ENCODE measurements at places on chromosomes 6 and 20. TPM values are rescaled to one million over a fixed set of nuclear protein-coding genes. Genes with fewer than 3 reads are reported as not detected.

- no peak for DNase-seq
Observed at GRCh38 chr6:121780325-121781321, 345.2 kb downstream of the GJA1 start.

DNA sequence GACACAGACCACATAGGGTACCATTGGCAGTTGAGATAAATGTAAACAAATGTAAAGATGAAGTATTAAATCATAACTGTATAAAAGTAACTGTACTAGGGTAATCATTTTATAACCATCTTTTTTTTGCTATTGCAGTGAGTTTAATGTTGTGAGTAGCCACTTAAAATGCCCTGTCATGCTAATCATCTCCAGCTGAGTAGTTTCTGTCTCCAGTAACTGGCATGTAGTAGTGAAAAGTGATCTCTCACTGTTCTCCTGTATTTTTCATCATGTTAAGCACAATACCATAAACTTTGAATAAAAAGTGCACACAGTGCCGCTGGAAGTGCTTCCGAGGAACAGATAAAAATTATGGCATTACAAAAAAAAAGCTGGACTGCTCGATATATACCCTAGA lies 45.0 kb upstream of the OPRM1 start:
- no peak for DNase-seq

- no peak for DNase-seq
Observed at GRCh38 chr20:38748861-38749149, 545 bp downstream of the ACTR5 start.

DNA sequence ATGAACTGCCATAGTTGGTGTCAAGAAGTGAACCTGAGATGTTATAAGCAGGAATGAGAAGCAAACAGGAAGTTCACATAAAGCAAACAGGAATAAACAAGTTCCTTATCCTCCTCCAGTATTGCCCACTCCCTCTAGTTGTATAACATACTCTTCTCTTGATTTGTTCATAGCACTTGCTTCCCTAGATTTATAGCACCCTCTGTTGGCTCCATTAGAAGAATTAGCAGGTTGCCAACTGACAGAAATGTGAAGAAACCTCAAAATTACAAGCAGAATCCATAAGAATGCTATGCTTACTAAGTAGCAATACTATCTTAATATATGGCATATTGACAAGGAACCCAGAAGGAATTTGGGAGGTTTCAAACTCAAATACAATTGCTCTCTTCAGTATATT lies 195.4 kb downstream of the TBX18 start:
- DNase-seq: no peak

DNA sequence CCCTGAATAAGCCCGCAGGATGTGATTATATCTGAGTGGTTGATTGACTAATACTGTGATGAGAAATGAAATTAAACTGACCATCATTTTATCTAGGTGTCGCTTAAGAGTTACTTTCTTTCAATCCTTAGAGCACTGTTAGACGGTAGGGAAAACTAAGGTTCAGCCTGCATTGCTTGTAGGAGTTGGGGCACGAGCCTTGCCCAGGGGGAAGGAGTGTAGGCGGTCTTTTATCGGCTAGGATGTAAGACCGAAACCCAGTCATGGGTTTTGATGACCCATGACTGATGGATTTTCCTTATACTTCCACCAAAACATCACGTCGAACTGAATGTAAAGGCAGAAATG lies 392 bp upstream of the TASP1 start:
- DNase-seq: no peak

DNA sequence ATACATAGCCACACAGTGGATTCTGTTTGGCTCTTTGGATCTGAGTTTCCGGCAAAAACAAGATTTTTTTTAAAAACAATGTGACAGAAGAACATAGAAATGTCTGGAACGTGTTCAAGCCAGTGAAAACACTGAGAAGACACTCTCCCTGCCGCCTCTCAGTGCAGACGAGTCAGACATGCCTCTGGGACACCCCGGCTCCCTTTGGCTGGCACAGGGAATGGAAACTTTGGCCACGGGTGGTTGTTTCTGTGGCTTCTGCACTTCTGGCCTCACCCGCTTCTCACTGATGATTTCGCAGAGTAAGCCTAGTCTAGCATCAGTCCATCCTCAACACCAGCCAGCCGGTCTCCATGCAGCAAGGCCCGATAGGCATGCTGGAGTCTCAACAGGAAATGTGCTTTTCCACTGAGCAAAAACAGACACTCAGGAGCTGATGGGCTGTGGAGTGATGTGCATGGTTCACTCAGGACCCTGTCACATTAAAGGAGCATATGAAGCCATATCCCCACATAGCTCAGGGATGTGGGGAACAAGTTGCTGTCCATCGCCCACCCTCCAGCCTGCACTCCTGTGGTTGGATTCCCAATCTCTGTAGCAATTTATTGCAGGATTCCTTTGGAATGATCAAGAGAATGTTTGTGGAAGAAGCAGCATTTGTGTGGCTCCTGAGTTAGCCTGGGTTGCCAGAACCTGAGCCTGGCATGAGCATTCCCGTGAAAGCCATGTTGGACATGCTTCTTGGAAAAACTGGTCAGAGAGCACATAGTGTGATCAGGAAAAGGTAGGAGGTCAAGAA lies 262.0 kb upstream of the RIN2 start:
- no peak for DNase-seq

DNA sequence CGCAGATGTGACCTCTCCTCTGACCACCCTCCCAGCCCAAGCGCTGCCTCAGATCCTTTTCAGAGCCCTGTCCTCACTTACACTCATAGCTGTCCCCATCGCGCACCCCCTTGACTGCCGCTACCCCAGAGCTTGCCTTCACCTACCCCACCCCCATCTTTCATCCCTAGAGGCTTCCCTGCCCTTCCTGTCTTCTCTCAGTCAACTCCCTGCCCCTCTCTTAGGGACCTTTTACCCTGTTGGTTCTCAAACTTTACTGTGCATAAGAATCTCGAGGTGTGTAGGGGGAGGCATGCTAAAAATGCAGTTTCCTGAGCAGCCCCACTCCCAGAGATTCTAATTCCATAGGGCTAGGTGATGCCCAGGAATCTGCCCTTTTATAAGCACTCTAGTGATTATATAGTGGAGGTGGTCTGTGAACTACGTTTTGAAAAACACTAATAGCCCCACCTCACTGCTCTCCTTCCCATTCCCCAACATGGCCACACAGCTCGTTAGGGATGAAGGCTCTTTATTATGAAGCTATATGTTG lies 725 bp downstream of the TM9SF4 start:
- DNase-seq: no peak

DNA sequence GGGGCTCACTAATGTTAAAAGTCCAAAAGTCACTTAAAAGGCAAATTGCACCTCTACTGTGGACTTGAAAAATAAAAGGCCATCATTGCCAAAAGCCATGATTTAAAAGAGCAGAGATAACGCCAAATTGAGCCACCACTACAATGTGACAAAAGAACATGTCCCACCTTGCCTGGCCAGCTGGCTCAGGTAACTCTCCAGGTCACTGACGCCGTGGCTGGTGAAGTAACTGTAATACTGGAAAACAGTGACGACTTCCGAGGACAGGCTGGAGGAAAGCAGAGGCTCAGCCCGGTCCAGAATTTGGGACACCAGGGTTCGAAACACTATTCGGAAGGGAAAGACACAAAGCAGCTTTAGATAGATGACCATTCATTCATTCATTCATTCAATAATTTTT lies 29.3 kb upstream of the ARMH2 start:
- no peak for DNase-seq

GRCh38 chr6:42389736-42390135 lies 62.0 kb downstream of the TRERF1 start:
- DNase-seq: no peak

GRCh38 chr20:56430461-56430860 lies 18.4 kb downstream of the CASS4 start:
- DNase-seq: no peak

DNA sequence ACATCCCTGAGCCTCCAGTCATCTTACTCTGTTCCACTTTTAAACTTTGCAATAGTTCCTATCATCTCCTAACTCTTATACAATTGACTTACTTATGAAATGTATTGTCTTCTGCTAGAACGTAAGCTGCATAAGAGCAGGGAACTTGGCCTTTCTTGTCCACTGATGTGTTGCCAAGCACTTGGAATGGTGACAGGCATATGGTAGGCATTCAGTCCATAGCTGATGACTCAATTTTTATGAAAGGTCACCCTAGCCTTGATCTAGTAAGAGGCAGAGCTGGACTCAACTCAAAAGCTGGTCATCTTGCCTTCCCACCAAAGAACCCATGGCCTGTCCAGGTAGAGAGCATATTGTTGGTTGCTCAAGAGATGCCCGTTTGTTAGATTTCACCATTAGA lies 82.4 kb upstream of the FAM184A start:
- no peak for DNase-seq

GRCh38 chr20:55140631-55141030 lies 665.2 kb downstream of the DOK5 start:
- DNase-seq: no peak

RGS17 gene
- 2.9 TPM for total RNA-seq

HTR1B gene
- 11.4 TPM for total RNA-seq

APOM gene
- total RNA-seq: 4.0 TPM

ALDH5A1 gene
- 6.6 TPM for total RNA-seq

GID8 gene
- total RNA-seq: 35.8 TPM

EDN3 gene
- not detected for total RNA-seq

PLG gene
- total RNA-seq: not detected
